ENCODE measurements at places on chromosomes 12 and 14.

DNA sequence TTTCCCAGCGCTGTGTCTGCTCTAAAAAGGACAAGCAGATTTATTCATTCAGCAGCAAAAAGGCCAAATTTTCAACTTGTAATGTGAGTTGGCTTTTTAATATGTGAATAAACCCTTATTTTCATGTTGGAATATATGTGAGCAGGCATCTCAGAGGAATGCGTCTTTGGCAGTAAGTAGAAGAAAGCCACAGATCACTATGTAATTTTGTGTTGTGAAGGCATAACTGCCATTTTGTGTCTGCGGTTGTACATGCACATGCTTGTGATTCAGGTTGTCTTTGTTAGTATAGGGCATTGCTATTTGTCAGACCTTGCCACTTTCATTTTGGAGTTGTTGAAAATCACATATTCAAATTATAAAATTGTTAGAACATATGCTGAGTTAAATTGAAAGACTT, 398.8 kb upstream of the RGS6 start:
- no peak for DNase-seq

DNA sequence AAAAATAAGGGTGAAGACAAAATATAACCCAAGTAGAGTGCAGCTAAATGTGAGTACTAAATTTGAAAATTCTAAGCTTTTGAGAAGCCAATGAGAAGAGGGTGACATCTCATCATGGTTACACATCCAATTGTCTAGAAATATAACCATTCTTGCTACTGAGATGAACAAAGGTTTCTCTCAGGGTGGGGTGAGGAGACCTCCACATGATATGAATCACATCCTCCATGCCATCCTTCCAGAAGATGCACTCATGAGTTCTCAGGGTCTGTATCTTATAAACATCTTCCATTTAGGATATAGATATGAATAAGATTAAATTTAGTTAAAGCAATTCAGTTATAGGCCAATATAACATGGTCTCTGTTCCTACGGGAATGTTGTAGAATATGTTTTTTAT, 38.9 kb upstream of the E2F7 start:
- DNase-seq = no peak

DNA sequence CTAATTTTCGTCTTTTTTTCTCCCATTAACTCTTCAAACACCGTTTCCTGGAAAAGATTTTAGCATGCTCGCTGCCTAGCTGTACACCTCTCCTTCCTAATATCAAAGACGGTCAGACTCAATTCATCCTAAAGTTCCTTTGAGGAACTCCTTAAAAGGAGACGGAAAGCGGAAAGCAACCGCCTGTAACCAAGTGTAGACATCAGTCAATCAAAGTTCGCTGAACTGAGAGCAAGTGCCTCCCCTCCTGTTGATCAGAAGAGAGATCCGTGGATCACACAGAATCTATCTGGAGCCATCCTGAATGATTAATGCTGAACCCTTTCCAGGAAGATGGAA, 412 bp upstream of the TEP1 start:
- DNase-seq = no peak

DNA sequence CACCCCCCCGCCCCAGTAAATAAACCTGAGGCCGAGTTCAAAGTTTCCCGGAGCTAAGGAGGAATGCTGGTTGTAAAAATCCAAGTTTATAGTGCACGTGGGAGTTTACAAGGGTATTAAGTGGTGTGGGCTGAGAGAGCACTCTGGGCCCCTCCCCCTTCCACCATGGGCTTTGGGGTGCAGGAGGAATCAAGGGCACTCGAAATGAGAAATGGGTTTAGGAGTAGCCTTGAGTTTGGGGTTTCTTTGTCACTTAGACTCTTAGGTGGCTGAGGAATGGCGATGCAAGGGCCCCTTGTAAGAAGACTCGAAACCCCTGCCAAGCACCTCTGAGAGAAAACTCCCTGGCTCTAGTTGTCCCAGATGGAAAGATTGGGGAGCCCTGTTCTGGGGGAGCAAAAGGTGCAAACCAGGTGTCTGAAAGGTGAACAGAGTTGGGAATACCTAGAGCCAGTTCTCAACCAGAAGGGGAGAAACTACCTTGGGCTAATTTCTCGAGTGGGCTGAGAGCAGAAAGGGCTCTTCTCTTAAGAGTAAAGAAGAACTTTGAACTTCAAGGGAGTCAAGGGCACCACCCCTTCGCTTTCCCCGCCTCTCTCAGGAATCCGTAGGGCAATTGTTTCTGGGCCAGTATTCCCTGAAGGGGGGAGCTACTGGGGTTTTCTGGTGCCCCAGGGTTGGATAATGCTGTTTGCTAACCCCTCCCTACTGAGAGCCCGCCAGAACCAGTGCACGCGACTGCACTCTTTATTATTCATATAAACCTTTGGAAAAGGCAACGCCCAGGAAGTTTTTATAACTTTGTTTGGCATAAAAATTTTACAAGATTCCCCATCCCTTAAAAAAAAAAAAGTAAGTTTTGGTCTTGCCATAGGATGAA, 4.0 kb upstream of the HOTAIR start:
- no peak for DNase-seq

DNA sequence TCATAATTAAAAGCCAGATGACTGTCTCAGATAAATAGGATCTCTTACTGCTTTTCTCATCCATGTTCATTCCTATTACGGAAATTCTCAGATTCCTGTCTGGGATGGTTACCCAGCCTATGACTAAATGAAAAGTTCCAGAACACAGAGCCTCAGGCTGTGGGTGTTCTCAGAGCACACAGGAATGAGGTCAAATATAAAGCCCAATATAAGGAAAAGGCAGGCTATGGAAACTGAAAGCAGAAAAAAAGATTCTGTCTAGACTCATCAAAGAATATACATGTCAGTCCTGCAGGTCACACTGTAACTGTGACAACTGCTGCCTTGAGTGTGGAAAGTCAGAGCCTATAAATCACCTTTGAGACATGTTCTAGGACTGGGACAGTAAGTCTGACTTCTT, 64.3 kb downstream of the DCAF5 start:
- DNase-seq = no peak

GRCh38 chr12:89323568-89324218, 28.6 kb downstream of the DUSP6 start:
- no peak for DNase-seq

DNA sequence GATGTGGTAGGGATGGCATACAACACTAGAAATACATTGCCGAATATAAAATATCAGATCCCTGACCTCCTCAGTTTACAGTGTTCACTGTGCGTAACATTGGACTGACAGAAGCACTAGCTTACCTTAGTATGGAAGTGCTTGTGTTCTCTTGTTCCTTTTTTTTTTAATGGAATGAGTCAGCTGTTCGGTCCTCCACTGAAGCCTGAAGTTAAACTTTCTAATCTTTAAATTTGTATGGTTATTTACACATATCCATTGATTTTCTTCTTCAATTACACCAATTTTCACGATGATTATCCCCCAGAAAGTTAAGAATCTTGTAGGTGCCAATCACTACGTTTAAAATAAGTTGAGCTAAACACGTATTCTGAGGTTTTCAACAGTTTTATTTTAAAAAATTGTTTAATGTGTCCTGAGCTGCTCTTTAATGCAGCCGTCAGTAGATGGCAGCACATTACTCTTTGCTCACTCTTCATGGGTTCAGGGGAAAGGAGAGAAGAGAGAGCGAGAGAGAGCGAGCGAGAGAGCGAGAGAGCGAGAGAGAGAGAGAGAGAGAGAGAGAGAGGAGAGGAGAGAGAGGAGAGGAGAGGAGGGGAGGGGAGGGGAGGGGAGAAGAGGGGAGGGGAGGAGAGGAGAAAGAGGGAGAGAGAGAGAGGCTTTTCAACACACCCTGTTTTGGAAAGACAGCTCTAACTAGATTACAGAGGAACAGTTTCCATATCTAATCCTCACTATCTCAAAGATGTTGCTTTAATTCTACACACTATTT, 134.7 kb upstream of the SCAF11 start:
- peak; percentile 36 for DNase-seq

GRCh38 chr12:115756271-115756670, 521.2 kb downstream of the MED13L start:
- peak; percentile 73 for DNase-seq

GRCh38 chr14:50560931-50561285, 963 bp downstream of the ATL1 start:
- peak; percentile 85 for DNase-seq

DNA sequence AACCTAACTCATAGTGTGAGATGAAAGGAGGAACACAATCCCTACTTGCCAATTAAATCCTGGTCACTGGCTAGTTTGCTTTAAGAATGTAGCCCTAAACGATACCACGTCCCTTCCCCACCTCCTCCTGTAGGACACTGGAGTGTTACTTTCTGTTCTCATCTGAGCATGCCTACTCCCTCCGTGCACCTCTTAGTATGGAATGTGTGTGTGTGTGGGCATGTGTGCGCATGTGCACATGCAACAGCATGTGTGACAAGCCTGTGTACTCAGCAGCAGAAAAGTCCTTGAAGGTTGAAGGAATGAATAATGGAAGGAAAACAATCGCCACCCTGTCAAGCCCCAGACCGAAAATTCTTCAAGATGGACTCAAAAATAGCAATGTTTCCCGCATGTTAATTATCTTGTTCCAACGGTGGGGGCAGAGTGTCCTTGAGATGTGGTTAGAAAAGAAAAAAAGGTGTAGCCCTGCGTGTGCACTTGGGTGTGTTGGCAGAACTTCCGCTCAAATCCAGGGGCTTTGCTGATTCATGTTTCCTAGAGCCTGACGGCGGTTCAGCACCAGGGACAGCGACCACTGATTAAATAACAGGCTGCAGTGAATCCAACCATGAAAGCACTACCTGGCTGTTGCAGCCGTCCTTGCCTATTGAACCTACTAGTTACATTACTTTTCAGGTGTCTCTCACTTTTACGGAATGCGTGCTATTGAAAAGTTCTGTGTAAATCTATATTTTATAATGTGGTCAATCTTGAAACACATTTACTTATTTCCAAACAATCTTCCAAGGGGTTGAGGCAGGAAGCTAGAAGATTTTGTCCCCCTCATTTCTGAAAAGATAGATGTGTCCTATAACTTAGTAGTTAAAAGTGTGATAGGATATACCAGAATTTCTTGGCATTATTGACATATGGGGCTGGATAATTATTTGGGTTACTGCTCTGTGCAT, 79.8 kb downstream of the SRRM4 start:
- DNase-seq = peak; percentile 80

GRCh38 chr14:97331526-97331925, 534.3 kb downstream of the VRK1 start:
- DNase-seq = no peak

- DNase-seq = no peak
These were observed 55.2 kb downstream of the TGFB3 start for GRCh38 chr14:75926431-75927115.

DNA sequence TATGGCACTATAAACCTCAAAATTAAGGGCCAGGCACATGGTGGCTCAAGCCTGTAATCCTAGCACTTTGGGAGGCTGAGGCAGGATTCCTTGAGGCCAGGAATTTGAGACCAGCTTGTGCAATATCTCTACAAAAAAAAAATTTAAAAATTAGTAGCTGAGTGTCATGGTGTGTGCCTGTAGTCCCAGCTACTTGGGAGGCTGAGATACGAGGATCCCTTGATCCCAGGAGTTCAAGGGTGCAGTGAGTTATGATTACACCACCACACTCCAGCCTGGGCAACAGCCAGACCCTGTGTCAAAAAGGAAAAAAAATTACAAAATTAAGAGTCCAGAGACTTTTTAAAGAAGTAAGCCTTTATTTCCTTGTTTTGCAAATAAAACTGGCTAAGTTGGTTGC, 1.8 kb upstream of the GCN1 start:
- no peak for DNase-seq

- DNase-seq = no peak
These were observed 21.0 kb downstream of the DIO3 start for GRCh38 chr14:101582294-101582693.

DNA sequence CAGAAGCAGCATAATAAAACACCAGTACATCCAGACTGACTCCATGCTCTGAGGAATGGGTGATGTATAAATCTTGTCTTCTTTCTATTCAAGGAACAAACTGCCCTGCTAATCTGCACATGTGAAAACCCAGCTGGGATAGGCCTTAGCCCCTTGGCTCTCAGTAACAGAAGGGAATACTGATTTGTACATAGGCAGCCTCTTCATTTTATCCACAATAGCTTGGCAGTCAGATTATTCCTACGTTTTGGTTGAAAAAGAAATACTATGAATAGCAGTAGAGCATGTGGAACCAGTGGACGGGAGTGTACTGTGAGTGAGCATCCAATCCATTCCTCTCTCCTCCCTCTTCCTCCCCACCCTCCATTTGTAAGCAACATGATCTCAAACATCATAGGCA, 113.5 kb upstream of the ARHGAP5 start:
- DNase-seq = no peak

DNA sequence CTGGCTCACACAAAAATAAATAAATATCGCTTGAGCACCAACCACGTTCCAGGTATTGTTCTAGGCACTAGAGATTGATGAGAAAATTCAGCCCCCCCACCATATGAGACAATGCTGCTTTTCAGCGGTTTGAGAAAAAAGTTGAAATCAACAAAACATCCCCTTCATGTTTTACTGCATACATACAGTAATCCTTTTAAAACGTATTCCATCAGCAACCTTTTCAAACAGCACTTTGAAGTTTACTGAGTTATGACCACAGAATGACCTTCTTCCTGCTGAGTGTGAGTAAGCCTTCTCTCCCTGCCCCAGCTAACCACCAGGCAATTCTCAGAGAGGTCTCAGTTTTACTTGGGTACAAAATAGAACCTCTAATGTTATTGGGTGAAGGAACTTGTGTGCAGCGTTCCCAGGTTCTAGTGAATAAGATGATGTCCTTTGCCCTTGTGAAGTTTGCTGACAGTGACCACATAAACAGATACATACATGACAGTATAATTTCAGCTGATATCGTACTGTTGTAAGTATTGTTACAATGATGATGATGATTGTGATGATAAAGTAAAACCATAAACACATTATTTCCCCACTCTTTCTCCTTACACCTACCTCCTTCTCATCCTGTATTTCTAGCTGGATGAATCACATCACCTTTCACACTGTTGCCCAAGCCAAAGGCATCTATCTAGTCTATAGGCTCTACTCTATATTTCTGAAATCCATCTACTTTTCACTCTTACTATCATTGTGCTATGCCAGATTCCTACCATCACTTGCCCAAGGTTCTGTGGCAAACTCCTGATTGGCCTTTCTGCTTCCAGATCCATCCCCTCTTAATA, 124.4 kb upstream of the KRR1 start:
- DNase-seq = no peak

DNA sequence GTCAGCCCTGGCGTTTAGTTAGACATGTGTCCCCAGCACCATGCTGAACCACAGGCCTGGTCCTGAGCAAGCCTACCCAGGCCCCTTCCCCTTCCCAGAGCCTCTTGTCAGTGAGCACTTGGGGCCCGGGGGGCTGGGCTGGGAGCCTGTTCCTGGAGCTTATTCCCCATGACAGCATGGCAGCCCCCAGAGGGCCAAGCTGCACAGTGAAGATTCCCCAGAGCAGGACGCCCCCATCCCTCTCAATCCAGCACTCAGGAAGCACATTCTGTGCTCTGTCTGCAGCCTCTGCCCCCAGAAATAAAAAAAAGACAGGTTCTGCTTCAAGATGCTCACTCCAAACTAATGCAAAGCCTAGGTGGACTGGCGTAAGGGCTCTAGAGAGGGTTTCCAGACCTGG, 117.3 kb downstream of the LGMN start:
- DNase-seq = no peak

DNA sequence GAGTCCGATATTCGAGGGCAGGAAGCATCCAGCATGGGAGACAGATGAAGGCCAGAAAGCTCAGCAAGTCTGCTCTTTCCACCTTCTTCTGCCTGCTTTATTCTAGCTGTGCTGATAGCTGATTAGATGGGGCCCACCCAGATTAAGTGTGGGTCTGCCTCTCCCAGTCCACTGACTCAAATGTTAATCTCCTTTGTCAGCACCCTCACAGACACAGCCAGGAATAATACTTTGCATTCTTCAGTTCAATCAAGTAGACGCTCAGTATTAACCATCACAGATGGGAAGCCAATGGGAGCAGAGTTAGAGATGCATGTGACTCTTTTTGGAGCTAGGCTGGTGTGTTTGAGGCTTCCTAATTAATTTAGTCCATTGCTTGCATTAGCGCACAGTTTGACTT, 17.0 kb downstream of the C12orf75 start:
- no peak for DNase-seq

All from DMS79 (cell line).